ENCODE measurements at places on chromosomes 1 and 21.

DNA sequence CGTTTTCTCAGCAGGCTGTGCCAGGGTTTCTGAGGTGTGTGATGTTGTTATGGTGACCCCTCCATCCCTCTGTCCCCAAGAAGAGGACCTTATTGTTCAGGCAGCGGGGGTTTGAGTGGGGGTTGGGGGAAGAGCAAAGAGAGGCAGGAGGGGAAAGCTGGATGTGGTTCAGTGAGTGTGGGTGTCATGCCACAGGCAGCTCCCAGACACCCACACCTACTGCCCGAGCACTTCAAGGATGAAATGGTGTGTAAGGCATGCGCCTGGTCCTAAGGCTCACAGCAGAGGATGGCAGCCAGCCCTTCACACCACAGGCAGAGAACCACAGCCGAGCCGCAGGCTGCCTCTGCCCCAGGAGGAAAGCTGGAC is 49.9 kb upstream of the STUM start:
- DNase-seq = no peak

DNA sequence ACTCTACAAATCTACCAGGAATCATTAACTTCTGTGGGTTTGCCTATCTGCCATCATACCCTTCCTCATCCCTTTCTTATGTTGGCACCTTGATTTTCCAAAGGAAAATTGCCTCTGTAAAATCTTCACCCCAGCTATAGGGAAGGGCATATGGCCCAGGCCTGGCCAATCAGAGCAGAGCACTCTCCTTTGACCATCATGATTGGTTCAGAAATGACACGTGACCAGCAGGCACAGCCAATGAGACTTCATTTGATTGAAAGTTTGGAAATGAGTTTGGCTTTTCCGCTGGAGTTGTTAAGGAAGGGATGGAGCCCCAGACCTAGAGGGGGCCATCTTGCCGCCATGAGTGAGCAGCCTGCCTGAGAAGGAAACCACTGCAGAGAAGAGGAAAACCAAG is 35.1 kb upstream of the IFFO2 start:
- no peak for DNase-seq

GRCh38 chr1:47545912-47546483 is 108.2 kb downstream of the FOXD2 start:
- DNase-seq = no peak

DNA sequence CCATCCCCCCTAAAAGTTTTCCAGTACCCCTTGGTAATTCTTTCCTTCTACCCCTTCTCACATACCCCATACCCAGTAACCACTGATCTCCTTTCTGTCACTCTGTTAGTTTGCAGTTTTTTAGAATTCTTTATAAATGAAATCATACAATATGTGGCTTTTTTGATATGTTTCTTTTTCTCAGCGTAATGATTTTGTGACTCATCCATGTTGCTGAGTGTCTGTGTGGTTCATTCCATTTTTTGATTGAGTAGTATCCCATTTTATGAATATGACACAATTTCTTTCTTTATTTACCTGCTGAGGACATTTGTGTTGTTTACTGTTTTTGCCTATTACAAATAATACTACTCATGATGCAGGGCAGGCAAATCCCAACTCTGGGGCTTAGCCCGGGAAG is 1605.3 kb downstream of the BRINP3 start:
- DNase-seq = no peak

- peak; percentile 47 for DNase-seq
These were observed 5.7 kb downstream of the TPM3 start for GRCh38 chr1:154186177-154186576.

- no peak for DNase-seq
These were observed 46.3 kb downstream of the HTR6 start for GRCh38 chr1:19710825-19711611.

DNA sequence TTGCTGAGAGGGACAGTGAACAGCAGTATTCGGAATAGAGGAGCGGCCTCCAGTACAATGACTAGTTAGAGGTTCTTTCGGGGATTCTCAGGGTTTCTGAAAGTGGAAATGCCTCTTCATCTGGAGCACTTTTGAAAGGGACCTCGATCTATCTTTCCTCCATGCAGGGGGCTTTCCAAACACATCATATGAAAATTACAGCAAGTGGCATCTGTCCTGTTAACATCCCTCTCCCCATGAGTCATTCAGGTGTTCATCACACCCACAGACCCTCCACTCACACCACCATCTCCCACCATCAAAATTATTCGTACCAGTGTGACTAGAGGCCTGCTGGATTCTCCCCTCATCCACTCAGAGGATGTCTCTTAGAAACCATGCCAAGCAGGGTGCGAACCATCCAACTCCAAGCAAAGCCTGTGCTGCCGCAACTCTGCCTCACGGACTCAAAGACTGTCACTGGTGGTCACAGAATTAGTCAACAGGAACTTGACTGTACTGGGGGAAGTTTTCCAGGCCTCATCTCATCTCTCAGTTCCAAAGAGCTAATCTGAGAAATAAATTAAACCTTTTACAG is 211.1 kb downstream of the MRPL39 start:
- DNase-seq = no peak

DNA sequence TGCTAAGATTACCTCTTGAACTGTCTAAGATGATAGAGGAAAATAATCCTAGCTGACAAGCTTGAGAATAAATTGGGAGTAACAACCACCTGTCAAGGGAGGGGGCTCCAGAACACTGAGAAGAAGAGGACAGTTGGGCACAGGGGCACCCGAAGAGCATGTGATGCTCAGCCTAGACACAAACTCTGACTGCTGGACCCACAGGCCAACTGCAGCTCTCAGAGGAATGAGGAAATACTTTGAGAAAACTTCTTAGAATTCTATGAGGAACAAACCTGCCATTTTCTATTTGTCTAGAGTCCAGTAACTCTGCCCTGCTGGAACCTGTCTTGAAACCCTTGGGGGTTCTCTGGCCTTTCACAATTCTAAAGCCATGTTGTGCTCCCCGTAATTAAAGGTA is 124.1 kb upstream of the KCNK2 start:
- no peak for DNase-seq

All from effector CD4-positive, alpha-beta T cell (primary cell).